Activated CD8-positive, alpha-beta T cell treated with anti-CD3 and anti-CD28 coated beads for 36 hours (primary cell): ENCODE measurements at places on chromosomes 11 and 22. TPM values are rescaled to one million over a fixed set of nuclear protein-coding genes. Genes with fewer than 3 reads are reported as not detected.

DNA sequence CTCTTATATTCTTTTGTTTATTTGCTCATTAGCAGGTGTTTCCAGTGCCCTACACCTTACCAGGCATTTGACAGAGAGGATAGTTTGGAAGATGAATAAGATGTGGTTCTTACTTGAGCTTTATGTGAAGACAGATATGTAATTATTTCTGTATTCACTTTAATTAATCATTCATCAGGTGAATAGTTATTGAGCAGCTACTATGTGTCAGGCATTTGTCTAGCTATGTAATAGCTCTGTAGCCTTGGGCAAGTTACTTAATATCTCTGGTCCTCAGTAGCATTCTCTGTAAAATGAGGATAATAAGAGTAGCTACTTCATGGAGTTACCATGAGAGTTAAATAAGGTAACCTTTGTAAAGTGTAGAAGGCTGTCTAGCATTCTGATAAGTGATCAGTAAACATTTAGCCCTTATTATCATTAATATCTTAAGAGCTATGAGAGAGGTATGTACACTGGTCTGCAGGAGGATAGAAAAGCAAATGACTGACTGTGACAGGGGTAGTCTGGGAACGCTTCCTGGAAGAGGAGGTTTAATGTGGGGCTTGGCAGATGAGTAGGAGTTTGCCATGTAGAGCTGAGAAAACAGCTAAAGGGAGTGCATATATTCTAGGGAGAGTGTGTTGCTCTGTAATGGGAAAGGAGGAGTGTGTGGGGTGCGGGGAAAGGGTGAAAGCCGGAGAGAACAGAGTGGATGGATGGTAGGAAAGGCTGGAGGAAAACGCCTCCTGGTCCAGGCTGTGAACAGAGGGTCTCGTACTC is 56.1 kb downstream of the MICAL2 start:
- DNase-seq = no peak

DNA sequence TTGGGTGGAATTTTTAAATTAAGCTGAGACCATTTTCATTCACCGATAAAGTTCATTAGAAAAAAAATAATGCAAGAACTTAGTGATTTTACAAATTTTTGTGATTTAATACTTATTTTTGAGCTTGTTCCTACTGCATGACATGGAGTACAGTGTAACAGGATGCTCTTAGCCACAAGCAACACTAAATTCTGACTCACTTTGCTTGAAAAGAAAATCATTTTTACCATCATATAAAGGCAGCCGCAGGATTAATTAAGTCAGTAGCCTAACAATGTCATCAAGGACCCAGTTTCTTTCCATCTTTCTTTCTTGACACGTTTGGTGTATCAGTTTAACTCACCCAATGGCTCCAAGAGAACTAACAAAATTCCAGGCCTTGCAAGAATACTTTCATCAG is 540.3 kb upstream of the LUZP2 start:
- DNase-seq = no peak

DNA sequence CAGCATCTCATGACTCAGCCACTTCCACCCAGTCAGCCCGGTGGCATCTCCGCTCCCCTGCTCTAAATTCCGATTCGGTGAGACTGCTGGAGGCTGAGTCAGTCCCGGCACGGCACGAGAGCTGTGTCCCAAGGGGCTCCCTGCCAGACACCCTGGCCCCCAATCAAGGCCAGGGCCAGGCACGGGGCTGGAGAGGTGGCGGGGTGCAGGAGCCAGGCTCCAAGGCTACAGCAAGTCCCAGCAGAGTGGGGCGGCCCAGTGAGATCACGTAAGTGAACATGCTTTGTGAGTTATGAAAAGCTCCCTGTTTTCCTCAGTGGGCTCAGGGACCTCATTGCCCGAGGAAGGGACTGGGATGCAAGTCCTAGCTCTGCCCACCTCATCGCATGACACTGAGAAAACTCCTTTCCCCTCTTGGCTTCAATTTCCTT is 3.0 kb downstream of the C11orf68 start:
- DNase-seq = no peak

DNA sequence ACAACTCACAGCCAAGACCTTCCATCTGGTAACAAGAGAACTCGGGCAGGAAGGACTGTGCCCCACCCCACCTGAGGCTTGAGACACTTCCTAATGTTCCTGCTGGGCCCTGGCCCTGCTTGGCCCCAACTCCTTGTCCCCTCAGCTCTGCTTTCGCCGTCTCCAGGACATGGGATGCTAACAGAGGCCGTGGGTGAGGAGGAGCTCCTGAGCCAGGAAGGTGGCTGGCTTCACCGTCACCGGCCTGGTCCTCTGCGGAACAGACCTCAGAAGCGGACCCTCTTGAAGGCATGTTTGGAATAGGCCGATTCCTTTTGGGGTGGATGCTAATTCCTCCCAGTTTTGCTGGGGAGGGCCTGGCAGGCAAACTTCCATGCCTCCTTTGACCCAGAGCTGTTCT is 154.3 kb downstream of the CACNA1I start:
- DNase-seq = no peak

- no peak for DNase-seq
Measured at GRCh38 chr11:131823772-131824171, 453.4 kb downstream of the NTM start.

GRCh38 chr11:2140411-2141400 is 1.5 kb upstream of the IGF2 start:
- no peak for DNase-seq

OR2AT4 gene
- not detected for total RNA-seq

DNA sequence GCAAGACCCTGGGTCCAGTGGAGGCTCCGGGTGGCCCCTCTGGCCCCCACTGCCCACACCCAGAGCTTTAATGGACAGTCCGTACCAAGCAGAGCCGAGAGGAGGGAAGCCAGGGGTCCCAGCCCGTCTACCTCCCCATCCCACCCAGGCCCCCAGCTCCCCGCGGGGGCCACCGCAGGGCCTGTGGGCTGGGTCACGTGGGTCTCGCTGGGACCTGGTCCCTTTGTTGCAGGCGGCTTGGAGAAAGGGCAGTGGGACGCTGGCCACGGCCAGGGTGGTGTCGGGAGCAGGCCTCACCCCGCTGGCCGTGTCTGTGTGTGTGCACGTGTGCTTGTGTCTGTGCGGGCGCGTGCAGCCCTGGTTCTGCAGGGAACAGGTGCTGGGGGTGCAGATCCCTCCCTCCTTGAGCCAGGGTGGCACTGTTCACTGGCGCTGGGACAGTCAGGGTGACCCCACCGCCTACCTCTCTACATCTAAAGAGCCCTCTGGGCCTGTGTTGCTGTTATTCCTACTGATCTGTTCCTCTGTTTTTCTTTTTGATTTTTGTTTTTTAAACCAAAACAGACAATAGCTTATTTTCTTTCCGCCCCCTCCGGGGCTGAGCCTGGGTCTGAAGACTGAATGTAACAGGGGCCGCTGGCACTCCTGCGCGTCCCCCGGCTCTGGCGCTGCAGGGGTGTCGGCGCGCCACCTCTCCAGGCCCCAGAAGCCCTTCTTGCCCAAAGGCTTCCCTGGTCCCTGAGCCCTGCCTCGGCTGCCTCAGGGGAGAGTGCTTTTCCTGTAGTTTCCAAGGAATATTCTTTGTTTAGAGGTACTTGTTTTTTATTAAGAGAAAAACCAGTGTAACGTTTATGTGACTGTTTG is 20.1 kb upstream of the TMEM191C start:
- DNase-seq = no peak

FXYD6 gene
- not detected for total RNA-seq

- no peak for DNase-seq
Measured at GRCh38 chr22:23268139-23268712, 87.9 kb downstream of the BCR start.

- no peak for DNase-seq
Measured at GRCh38 chr11:81792416-81792815, 941.2 kb downstream of the FAM181B start.

JHY gene
- total RNA-seq = 1.8 TPM

MMP27 gene
- total RNA-seq = not detected

GRCh38 chr11:117959438-117960149 is 26.6 kb upstream of the IL10RA start:
- no peak for DNase-seq

DNA sequence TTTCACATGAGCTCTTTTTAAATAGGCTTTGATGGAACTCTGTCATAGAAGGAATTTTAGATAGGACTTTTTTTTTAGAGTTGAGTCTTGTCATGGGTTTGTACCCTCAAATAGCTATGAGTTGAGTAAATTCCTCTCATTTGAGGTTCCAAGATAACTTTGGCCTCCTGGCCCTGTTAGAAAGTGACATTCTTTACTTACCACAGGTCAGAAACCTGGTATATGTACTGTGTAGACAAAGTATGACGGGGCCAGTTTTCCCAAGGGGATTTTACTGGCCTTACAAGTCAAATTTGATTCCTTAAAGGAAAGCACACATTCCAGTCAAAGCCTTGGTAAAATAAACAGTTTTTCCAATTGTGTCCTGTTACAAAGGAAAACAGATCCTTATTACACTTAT is 729.3 kb upstream of the LUZP2 start:
- no peak for DNase-seq

GRCh38 chr11:62419314-62419929 is 589 bp downstream of the SCGB1A1 start:
- no peak for DNase-seq

- no peak for DNase-seq
Measured at GRCh38 chr11:128464878-128465450, 122.4 kb downstream of the ETS1 start.

DNA sequence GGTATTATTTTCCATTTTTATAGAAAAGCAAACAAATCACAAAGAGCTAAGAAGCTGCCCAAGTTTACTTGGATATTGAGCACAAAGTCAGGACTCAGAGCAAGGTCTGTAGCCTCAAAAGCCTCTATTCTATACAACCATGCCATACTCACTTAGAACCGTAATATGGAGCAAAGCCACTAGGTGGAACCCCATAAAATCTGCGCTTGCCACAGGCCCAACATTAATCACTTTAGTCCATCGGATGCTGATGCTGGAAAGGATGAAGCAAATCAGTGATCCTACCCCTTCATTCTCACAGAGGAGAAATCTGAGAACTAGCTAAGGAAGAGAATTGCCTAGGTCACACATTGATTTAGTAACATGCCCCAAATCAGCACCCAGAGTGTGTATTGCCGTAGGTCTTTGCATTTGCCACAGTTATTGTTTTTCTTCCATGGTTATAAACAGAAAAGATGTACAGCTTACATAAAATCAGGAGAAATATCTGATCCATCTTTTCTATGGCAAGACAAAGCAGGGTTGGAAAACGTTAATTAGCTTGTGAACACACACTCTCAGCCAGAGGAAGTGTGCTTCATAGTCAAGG is 56.7 kb upstream of the RAB38 start:
- peak; percentile 23 for DNase-seq

- no peak for DNase-seq
Measured at GRCh38 chr11:92330114-92330513, 105.5 kb downstream of the FAT3 start.

GRCh38 chr11:134734141-134734845 is 322.3 kb upstream of the B3GAT1 start:
- no peak for DNase-seq

MN1 gene
- total RNA-seq = 0.11 TPM

APOL5 gene
- total RNA-seq = not detected

DNA sequence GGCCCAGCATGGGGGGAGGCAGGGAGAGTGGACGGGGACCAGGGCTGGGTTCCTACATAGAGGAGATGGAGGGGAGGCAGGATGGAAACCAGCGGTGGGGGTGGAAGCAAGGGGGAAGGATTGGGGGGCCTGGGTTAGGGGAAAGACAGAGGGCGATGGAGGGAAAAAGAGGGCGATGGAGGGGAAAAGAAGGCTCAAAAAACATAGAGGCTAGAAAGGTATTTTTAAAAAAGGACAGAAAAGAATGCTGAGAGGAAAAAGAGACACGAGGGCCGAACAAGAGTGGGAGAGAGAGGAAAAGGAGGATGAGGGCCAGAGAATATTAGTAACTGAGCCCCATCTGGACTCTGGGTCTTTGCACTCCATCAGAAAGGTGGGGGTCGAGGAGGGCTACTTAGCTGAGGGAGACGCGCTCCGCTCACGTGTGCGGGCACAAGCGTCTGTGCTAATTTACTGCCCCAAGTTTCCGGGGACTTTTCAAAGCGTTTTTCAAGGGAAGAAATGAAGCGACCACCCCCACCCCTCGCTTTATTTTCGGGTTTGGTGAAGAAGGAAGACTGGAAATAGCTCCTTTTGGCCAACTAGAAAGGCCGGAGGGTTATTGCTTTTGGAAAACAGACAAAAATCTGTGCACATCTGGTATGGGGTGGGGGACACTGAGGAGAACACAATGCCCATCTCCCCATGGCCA is 14.5 kb downstream of the PAX6 start:
- DNase-seq = no peak

DNA sequence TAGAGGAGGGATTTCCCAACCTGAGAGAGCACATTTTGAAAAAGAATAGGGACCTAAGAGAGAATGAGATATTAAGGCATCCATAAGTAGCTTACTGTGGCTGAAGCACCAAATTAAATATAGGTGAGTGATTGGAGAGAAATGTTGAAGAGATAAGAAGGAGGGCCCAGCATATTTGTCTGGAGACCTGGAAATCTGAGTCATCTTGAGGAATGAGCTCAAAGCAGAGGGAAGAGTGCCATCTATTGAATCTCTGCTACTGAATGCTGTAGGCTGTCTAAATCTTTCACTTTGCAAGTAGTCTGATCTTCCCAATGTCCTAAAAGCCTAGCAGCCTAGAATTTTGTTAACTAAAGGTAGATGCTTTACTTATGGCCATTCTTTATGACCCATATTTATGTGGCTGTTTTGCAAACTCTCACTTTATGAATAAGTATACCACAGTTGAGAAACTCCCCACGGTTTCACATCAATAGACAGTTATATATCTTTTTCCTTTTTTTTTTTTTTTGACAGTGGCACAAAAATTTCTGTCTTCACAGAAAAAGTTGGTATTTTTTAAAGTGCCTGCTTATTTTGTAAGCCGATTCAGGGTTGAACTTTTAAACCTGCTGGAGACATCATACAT is 2093.5 kb downstream of the LRRC4C start:
- DNase-seq = no peak

DNA sequence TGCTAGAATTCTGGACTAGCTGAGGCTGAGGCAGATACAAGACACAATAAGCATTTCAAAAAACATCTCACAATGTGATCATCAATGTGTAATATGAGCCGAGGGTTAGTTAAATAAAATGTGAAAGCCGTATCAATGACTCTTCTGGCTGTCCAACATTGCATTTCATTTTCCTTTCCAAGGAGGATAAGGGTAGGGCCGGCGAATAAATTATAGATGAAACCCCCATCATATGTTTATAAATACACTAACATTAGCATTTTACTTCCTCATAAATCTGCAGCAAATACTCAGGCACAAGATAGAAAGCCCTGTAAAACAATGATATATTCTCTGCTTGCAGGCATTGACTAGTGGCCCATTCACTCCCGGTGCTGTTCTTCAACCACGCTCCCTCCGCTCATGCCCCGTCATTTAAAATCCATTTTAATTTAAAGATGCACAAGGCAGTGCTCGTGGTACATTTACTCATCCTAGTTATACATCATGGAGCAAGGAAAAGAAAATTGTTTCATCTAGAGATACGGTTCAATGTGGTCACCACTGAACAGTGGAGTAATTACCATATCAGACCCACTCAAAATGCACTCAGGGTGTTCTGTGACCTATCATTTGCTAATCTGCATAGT is 59.9 kb upstream of the RCN1 start:
- no peak for DNase-seq
